ENCODE measurements at places on chromosomes 5 and 9.

- no peak for DNase-seq
These were observed 11.8 kb upstream of the ZDHHC11 start for GRCh38 chr5:862367-863243.

DNA sequence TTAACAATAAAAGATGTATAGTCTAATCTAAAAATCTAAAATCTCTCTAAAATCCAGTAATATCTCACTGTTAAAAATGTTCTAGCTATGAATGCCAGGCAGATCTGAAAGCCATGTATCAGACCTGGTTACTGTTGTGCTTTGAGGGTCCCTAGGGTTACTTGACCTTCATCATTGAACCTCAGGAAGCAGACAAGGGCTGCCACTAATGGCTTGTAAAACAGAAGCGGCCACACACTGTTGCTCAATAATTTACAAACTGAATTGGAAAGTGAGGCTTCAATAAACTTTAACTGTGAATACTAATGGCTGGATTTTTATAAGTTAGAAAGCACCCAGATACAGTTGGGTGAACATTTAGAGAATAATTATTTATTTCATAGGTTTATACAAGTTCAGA lies 198.0 kb upstream of the RPS23 start:
- no peak for DNase-seq

GRCh38 chr9:27715651-27716050 lies 142.4 kb upstream of the C9orf72 start:
- DNase-seq, result no peak

- no peak for DNase-seq
These were observed 144.1 kb upstream of the IER5L start for GRCh38 chr9:129322022-129322621.

DNA sequence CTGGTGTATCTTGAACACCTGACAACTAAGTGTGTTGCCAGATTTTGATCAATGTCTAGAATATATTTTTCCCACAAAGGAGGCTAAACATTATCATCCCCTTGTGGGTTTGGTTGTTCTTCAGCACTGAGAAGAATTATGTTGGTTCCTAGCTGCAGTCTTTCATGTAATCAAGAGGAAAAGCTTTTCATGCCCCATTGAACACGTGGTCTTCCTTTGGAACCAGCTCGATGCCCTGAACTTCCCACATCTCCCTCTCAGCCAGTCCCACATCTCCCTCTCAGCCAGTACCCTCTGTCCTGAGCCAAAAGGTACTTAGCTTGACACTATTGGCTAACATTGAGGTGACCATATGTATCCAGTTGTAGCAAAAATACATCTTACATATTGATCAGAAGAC lies 36.7 kb upstream of the ZSWIM6 start:
- no peak for DNase-seq

GRCh38 chr5:141186897-141187512 lies at the start of gene PCDHB9:
Gene PCDHB9, plus strand, starts transcription at chr5:141187161. Its CDS starts 158 bp downstream, at chr5:141187319.
- DNase-seq, result peak; percentile 8

DNA sequence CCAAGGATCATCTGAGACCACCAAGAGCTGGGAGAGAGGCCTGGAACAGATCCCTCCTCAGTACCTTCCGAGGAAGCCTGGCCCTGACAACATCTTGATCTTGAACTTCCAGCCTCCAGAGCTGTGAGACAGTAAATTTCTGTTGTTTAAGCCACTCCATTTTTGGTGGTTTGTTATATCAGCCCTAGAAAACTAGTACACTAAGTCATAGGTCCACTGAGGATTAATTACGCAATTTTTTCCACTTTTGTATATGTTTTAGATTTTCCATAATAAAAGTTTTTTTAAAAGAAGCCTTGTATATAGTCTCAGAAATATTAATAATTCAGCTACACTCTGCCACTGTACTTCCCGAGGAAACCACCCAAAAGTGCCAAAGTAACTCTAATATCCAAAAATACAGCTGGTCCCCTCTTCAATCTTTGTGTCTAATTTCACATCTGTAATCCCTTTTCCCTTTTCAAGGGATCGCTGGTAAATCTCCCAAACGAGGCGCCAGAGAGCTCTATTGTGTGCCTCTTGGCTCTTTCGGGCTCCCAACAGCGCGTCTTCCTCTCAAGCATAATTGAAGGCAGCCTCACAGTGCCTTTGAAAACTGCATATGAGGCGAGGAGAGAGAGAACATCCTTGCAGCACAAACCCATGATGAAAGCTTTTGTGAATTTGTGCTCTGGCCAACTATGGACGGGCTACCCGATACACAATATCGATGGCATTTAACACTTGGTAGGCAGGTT lies 32.7 kb downstream of the PRUNE2 start:
- no peak for DNase-seq

GRCh38 chr9:93172666-93173364 lies 11.1 kb upstream of the WNK2 start:
- no peak for DNase-seq
